ENCODE measurements at places on chromosomes 3 and 15.

DNA sequence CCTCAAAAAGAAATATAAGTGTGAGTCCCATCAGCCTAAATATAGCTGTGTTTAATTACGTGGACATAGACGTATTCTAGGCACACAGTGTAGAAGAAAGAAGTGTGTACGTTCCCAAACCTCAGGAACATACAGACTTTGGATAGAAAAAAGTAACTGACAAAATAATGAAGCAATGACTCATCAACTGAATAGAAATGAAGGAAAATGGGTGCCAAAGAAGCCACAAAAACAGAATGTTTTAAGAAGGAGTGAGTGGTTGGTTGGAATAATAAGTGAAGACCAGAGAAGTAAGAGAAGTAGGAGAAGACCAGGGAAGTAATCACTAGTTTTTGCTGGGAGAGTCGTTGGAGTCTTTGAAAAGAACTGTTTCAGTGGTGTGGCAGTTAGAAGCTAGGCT lies 518.1 kb downstream of the ROBO1 start:
- DNase-seq: no peak

GRCh38 chr3:184591789-184592188 lies 30.2 kb downstream of the EPHB3 start:
- DNase-seq: no peak

GRCh38 chr3:18233987-18234716 lies 191.0 kb downstream of the SATB1 start:
- DNase-seq: no peak

GRCh38 chr15:68217341-68217740 lies 12.2 kb downstream of the CLN6 start:
- no peak for DNase-seq

DNA sequence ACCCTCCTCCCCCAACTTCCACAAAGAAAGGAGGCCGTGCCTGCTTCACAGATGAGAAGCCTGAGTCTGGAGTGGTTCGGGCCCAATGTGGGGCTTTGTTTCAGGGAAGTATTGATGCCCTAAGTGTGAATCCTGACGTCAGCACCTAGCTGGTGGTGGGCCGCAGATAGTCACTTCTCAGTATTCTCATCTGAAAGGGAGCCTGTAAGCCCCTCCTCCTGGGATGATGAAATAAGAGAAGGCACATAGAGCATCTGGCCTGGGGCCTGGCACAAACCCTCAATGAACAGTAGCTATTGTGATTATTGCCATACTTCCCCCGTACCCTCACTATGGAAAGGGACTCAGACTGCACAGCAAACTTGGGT lies 24.8 kb downstream of the LINGO1 start:
- DNase-seq: no peak

GRCh38 chr3:34301313-34301712 lies 502.9 kb downstream of the PDCD6IP start:
- no peak for DNase-seq

GRCh38 chr15:75732809-75733451 lies 20.3 kb upstream of the CSPG4 start:
- DNase-seq: peak; percentile 42

- no peak for DNase-seq
These were observed 185.9 kb downstream of the RSRC1 start for GRCh38 chr3:158295771-158296170.

- no peak for DNase-seq
These were observed 32.9 kb downstream of the AMOTL2 start for GRCh38 chr3:134341389-134341788.

- no peak for DNase-seq
These were observed 316.7 kb upstream of the IGF1R start for GRCh38 chr15:98331676-98332075.

- no peak for DNase-seq
These were observed 83.5 kb downstream of the PCSK6 start for GRCh38 chr15:101406036-101406435.

DNA sequence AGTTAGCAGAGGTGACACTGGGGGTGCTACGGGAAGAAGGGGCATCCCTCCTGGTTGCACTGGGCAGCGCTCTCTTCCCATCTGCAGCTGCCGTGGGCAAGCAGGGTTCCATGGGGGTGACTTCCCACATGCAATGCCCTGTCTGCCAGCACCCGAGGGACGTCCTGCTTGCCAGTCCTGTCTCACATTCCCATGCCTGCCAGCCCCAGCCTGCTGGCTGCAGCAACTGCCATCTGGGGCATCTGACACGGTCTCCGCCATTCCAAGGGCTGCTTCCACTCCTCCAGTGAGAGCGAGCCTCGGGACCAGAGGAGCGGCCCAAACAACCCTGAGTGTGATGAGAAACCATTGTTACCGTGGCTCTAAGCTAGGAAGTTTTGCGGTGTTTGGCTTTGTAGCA lies 45.4 kb upstream of the RPL32 start:
- DNase-seq: no peak

DNA sequence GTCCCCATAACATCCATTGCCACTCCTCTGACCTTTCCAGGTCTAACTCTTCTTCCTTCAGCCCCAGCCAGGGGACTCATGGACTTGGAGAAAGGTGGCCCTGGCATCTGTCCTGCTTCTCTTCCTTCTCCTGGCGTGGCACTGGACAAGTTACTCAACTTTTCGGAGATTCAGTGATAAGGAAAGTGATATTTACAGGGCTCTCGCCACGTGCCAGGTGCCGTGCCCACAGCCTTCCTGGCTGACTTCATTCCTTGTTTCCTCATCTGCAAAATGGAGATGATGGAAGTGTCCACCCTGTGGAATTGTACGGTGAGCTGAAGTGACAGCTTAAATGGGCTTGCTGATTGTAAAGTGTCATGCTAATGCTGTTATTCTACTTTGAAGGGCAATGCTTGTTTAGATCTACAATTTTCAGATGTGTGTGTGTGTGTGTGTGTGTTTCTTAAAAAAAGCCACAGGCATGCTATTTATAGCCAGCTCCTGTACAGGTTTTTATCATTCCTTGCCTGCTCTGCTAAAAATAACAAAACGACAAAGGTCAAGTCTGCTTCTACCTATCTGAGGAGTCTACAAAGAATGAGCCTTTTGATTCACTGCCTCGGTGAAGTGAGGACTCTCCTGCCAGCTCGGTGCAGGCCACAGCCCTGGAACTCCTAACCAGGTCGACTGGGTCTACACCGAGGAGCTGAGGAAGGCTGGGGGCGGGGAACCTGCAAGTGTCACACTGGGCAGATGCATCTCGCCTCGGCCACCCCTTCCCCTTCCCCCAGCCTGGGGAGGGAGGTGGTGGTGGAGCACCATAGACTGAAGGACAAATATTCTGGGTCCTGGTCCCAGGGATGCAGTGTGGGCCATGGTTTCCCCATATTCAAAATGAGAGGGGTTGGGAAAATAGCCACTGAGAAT lies 11.4 kb upstream of the ATP2B2 start:
- DNase-seq: no peak

DNA sequence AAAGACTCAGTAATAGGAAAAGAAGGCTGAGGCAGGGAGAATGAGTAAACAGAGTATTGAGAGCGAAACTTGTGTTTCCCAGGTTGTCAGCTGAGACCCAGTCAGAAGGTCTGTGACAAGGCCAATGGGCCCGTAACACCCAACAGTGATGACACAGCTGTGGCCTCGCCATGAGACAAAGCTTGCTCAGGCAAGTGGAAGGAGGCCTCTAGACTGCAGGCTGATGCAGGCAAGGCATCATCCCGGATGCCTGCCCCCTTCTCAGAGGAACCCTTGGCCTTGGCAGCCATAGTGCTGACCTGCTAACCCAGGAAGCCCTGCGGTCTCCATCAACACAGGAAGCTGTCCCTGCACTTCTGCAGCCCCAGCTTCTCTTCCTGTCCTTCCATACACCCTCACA lies 15.4 kb downstream of the RAB6B start:
- DNase-seq: no peak

DNA sequence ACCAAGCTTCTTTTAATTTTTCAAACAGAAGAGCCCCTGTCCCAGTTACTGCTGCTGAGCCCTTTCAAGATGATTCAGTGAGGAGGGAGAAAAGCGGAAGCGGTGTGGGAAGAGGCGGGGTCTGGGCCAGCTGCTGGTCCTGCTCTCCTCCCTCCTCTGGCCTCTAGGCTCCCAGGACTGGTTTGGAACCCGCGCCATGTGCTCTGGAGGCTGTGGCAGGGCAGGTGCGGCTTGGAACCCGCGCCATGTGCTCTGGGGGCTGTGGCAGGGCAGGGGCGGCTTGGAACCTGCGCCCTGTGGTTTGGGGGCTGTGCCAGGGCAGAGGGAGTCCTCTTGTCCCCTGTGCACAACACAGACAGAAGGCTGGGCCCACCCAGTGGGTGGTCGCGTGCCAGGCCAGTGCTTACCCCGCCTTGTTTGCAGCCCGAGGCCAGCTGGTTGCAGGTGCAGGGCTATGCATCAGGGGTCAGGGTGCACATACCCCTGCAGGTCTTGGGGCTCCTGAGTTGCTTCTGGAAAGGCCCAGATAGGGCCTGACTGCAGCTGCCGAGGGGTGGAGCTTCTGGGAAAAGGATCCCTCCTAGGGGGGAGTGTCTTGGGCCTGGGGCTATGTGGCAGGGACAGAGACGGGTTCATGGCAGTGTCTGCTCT lies 12.2 kb downstream of the ALG1L2 start:
- no peak for DNase-seq

- DNase-seq: no peak
These were observed 11.8 kb downstream of the IGDCC4 start for GRCh38 chr15:65410972-65411371.

DNA sequence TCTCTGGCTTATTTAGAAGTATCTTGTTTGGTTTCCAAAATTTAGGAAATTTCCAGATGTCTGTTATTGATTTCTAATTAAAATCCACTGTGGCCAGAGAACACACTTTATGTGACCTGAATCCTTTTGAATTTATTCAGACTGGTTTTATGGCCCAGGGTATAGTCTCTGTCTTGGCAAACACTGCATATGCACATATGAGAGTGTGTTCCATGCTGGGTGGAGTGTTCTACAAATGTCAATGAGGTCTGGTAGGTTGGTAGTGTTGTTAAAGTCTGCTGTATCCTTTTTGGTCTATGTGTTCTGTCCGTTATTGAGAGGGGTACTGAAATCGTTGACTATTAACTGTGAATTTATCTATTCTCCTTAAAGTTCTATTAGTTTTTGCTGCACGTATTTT lies 30.2 kb downstream of the PGPEP1L start:
- no peak for DNase-seq

GRCh38 chr15:99321468-99321867 lies 70.2 kb downstream of the LRRC28 start:
- DNase-seq: no peak

DNA sequence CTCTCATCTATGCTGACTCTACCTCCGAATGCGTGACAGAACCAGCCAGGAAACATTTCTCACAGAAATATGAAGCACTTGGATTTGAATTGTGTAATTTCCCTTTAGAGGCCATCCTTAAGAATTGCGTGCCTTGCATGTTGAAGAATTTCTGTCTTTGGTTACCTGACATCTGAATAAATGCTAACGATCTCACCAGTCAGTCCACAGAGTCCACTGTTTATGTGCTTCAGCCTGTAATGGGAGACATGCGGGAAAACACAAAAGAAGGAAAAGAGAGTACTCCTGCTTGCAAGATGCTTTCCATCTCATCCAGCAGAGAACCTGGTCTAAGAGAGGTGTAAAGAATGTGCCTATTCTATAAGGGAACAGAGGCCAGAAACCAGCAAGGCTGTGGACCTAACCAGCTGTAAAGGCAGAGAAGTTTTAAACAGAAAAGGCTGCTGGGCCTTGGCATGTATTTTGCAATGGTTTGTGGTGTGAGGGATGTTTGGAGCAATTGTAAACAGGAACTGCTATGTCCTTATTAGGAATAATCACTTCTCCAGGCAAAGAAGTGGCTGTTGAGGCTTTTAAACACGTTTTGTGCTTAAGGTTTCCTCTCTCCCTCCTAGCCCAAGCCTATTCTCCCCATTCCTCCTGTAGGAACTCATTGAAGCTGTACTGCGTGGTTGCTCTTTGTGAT lies 36.4 kb upstream of the BOC start:
- DNase-seq: no peak

DNA sequence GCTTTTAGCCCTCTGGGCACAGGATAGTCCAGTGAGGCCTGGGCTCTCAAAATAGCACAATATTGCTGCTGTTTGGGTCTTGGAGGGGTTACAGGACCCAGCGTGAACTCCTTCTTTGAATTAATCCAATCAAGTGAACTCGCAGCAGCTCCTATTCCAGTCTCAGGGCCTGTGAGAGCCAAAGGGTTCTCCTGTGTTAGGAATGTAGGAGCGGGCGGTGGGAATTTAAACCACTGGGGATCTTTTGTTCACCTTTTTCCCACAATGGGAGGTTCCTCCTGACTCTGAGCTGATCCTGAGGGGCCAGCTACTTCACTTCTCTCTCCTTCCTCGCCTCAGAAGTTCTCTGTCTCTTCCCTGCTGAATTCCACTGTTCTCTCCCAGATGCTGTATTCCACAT lies 504.0 kb downstream of the UNC13C start:
- DNase-seq: no peak

GRCh38 chr3:129502641-129503408 lies 25.6 kb upstream of the RHO start:
- DNase-seq: no peak

- DNase-seq: no peak
These were observed 59.9 kb downstream of the CFAP20DC start for GRCh38 chr3:58989955-58990354.

DNA sequence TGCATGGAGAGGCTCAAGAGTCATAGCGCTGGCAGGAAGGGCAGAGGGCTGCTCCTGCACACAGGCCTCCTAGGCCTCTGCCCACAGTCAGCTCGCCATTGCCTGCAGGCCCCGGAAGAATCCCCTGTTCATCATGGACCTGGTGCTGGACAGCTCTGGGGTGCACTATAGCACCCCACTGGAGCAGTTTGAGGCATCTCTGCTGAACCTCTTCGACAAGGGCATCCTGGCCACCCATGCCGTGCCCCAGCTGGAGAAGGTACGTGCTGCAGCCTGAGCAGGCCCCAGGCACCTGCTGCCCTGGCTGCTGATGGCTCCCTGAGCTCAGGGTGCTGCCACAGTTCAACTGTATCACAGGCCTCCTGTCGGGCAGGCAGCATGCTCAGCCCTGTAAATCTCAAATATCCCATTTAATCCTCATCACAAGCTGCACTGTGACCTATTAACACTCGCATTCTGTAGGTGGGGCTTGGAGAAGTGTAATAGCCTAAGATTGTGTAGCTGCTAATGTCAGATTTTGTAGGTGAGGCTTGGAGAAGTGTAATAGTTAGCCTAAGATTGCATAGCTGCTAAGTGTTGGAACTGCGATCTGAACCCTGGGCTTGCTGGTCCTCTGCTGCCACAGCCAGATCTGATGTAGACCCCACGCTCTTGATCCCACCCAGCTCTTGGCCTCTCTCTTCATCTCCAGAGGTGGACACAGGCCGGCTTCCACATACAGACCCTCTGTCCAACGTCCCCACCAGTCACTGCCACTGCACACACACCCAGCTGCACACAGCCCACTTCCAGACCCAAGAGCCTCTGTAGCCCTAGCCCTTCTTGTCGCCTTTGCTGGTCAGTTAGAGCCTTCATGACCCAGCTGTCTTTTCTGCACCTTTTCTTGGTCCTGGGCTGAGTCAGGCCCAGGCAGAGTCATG lies 31.9 kb downstream of the DNAH1 start:
- DNase-seq: no peak

- no peak for DNase-seq
These were observed 67.5 kb upstream of the PRR23C start for GRCh38 chr3:139112230-139112558.

- peak; percentile 33 for DNase-seq
These were observed 1.4 kb downstream of the MBNL1 start for GRCh38 chr3:152269831-152270734.
